ENCODE measurements at places on chromosomes 12 and 14. TPM values are rescaled to one million over a fixed set of nuclear protein-coding genes. Genes with fewer than 3 reads are reported as not detected.

The RAPGEF3 gene
- total RNA-seq: 39.3 TPM

The HDAC7 gene
- total RNA-seq: 42.1 TPM

The KCNMB4 gene
- 0.57 TPM for total RNA-seq

The TEX22 gene
- total RNA-seq: 0.06 TPM

The LTB4R2 gene
- 2.6 TPM for total RNA-seq

The BATF gene
- total RNA-seq: 0.16 TPM

The SDS gene
- total RNA-seq: not detected

The PIWIL1 gene
- not detected for total RNA-seq

The KCNC2 gene
- 0.32 TPM for total RNA-seq

The SIX6 gene
- not detected for total RNA-seq

The LRRC43 gene
- total RNA-seq: 0.81 TPM

The ATG14 gene
- 15.5 TPM for total RNA-seq

The IFNG-AS1 gene
- not detected for total RNA-seq

The CCDC63 gene
- not detected for total RNA-seq

The STAC3 gene
- total RNA-seq: not detected

The SLC6A13 gene
- total RNA-seq: not detected

The GLIPR1L1 gene
- not detected for total RNA-seq

The AMDHD1 gene
- total RNA-seq: 0.06 TPM

The TCHP gene
- total RNA-seq: 13.3 TPM

The ZNF219 gene
- total RNA-seq: 5.2 TPM

The MAX gene
- 48.2 TPM for total RNA-seq

The SIX4 gene
- 0.88 TPM for total RNA-seq

The NR1H4 gene
- not detected for total RNA-seq

The MYO1H gene
- not detected for total RNA-seq

The PTPN11 gene
- 46.0 TPM for total RNA-seq

The INHBC gene
- not detected for total RNA-seq

The TSPAN11 gene
- 2.3 TPM for total RNA-seq

The CMA1 gene
- not detected for total RNA-seq

The SLC4A8 gene
- total RNA-seq: 2.1 TPM

The HELB gene
- total RNA-seq: 2.8 TPM

The RIMBP2 gene
- total RNA-seq: not detected

The KRT75 gene
- not detected for total RNA-seq

The MEG3 gene
- total RNA-seq: 3.1 TPM

The FAM186B gene
- total RNA-seq: under 0.01 TPM

The P2RX2 gene
- not detected for total RNA-seq

The BHLHE41 gene
- not detected for total RNA-seq

The OR6C76 gene
- not detected for total RNA-seq

The OTUB2 gene
- total RNA-seq: 1.2 TPM

The DHH gene
- 0.65 TPM for total RNA-seq

The LALBA gene
- not detected for total RNA-seq

The FIGNL2 gene
- 0.31 TPM for total RNA-seq
